ENCODE measurements at places on chromosomes 16 and 17. TPM values are rescaled to one million over a fixed set of nuclear protein-coding genes. Genes with fewer than 3 reads are reported as not detected.

DNA sequence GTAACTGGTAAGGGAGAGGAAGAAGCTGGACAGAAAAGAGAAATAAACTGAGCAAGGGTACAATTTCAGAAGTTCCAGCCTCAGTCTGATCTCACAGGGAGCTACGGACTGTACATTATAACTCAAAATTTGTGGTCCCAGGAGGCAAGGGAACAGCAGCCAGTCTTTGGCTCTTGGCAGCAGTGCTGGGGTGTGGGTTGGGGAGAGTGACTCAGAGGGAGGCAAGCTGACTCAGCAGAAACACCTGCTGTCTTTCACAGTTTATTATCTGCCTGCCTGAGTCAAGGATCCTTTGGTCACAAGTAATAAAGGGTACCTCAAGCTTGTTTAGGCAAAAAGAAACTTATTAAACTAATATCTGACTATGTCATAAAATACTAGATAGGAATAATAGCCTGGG, 73.5 kb upstream of the KIF2B start:
- no peak for DNase-seq

- DNase-seq: no peak
Observed at GRCh38 chr16:740459-740763, 386 bp downstream of the CIAO3 start.

DNA sequence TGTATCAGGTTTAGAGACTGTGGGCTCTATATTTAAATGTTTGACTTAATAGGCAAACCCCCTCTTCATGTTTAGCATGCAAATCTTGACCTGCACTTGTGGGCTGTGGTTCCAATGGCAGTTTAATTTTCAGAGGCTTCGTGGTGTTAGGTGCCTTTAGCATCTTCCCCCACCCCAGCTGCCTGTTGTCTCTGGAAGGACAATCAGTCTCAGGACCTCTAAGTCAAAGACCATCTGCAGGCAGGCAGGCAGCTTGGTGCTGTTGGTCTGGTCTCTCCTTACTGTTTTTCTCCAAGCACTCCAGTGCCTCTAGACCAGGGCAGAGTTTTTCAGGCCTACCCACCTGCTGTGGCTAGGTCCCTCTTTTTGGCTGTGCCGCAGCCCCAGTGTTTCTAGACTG, 990.4 kb downstream of the CDH11 start:
- DNase-seq: no peak

DNA sequence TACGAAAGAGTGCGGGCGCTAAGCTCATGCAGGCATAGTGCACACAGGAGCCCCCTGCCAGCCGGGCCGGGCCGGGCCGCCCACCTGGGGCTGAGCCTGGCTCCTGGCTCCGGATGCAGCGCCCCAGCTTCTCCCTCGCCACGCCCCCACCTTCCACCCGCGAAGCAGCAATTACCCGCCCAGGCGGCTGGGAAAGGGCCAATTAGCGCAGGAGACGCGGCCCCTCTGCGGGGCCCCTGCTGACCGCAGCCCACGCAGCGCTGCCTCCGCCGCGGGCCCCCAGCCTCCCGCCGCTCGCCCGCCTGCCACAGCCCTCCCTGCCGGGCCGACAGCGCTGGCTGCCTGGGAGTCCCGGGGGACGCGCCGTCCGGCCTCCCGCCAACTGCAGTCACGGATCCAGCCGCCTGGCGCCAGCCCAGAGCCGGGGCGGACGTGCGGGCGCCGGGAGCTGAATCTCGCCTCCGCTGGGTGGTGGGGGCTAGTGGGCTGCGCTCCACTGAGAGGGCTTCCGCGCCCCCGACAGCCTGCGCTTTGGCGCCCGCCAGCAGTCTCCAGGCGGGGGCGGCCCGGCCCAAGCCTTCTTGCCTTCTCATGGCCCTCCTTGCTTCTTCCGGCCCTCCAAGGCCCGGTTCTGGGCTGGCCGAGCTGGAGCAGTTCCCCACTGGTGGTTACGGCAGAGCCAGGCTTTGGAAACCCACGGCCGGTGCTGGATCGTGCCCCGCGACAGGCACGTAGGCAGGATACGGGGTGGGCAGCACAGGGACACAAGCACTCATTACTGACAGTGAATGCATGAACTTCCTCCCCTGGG, 14.9 kb upstream of the CBFB start:
- no peak for DNase-seq

DNA sequence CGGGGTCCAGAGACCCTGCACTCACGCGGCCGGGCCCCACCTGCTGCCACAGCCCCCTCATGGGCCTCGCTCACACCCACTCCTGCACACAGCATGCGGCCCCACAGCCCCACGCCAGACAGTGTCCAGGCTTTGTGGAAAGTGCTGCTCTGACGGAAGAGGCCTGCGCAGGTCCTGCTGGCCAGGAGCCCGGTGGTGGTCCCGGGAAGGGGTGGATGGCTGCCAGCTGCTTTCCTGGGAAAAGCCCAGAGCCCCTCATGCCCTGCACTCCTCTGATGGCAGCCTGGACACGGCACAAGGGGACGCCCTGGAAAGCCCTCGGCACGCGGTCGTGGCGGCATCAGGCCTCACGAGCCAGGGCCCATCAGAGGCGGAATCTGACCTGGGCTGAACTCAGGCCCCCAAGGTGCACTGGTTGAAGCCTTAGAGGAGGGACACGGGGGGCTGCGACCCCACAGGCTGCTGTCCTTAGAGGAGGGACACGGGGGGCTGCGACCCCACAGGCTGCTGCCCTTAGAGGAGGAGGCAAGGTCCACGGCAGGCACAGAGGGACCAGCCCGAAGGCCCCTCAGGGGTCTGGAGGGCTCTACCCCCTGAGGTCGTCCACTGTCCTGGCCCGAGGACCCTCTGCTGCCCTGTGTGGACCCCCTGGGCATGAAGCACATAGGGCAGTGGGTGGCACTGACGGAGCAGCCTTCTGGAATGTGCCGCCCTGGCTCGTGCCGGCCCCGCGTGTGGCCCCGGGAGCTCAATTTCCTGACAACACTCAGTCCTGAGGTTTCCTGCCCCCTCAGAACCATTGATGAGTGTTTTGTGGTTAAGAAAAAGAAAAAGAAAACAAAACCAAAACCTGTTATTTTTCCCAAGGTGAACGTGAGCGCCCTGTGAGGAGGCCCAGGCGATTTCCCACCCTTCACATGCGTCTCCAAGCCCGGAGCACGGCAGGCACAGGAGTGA, 22.1 kb downstream of the SOX8 start:
- DNase-seq: no peak

GRCh38 chr17:9057310-9057709, 36.0 kb downstream of the NTN1 start:
- no peak for DNase-seq

DNA sequence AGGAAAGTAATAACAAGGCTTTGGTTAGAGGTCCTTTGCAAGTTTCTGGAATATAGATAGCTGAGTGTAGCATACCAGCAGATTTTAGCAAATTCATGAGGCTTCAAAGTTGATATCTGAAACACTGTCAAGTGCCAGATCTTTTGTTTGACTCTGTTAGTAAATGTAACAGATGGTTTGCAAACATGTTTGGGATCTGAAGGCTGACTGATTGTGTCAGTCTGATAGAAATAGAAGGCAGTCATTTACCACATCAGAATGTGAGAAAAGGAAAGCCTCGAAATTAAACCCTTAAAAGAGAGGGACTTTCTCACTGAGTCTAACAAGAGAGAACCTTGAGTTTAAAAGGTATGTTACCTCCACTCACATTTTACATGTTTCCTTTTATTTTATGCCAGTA, 371.5 kb downstream of the KIF2B start:
- no peak for DNase-seq

DNA sequence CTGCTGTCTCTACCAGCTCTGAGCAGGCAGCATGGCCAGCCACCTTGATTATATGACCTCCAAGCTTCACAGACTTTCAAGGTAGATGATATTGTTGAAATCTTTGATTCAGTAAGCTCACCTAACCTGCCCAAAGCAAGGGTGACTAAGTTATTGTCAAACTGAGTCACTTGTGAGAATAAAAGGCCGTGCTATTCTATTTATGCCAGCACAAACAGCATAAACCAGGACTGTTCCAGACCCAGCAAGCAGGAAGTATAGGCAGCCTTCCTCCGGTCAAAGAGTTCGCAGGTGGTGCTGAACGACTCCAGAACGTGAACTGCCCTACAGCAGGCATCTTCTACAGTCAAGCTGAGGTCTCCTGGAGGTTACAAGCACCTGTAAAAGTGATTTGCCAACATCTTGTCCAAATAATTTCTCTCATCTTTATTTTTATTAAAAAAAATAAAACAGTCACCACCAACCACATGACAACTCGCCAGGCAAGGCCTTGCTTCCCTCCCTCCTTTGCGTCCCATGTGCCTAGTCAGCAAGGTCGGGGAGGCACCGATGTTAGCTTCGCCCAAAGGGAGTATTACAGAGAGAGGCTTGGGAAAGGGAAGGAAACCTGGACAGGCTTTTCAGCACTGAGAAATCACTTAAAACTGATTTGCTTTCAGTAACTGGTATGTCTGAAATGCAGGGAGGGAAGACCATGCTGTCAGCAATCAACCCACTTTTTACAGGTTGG, 10.8 kb downstream of the ARL2BP start:
- peak; percentile 49 for DNase-seq

DNA sequence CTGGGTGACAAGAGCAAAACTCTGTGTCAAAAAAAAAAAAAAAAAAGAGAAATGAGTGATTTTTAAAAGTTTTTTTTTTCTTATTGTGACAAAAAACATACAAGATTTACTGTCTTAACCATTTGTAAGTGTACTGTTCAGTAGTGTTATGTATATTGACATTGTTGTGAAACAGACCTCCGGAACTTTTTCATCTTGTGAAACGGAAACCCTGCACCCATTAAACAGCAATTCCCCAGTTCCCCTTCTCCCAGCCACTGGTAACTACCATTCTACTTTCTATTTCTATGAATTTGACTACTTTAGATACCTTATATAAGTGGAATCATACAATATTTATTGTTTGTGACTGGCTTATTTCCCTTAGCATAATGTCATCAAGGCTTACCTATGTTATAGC, 18.7 kb downstream of the DUS2 start:
- DNase-seq: no peak

GRCh38 chr16:11060842-11061241, 116.5 kb downstream of the CLEC16A start:
- DNase-seq: no peak

DNA sequence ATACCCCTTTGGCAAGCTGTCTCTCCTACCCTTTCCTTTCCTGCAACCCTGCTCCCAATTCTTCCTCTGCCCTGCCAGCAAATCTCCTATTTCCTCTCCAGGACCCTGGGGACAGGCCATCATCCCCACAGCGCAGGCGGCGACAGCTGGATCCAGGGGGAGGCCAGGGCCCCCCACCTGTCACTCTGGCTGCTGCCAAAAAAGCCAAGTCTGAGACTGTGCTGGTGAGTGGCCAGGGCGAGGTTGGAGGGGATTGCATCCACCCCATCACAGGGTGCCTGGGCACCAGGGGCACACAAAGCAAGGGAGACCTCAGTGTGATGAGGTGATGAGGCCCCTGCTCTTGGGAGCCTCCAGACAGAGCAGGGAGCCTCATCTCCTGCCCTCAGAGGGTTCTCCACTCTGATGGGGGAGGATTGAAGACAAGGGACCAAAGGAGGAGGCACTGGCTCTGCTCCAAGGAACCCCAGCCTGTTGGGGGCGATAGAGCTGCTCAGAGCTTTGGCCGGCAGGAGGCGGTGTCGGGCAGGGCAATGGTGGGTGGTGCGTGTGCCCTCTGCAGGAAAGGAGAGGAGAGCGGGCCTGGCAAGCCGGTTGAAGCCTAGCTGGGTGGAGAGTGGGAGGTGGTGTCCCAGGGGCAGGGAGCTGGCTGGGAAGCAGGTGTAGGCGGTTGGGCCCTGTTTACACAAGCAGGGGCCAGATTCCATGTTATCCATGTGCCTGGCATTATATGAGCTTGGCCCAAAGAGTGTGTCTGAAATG, 15.6 kb upstream of the PDK2 start:
- no peak for DNase-seq

- no peak for DNase-seq
Observed at GRCh38 chr17:48240122-48240521, 132.6 kb downstream of the SNX11 start.

- DNase-seq: no peak
Observed at GRCh38 chr16:48158296-48158695, 2.5 kb upstream of the ABCC12 start.

GRCh38 chr16:50315346-50315997, 49.1 kb downstream of the ADCY7 start:
- DNase-seq: no peak

- no peak for DNase-seq
Observed at GRCh38 chr17:16381496-16381820, 567 bp downstream of the UBB start.

GRCh38 chr16:87310610-87311009, 6.6 kb downstream of the C16orf95 start:
- DNase-seq: no peak

DNA sequence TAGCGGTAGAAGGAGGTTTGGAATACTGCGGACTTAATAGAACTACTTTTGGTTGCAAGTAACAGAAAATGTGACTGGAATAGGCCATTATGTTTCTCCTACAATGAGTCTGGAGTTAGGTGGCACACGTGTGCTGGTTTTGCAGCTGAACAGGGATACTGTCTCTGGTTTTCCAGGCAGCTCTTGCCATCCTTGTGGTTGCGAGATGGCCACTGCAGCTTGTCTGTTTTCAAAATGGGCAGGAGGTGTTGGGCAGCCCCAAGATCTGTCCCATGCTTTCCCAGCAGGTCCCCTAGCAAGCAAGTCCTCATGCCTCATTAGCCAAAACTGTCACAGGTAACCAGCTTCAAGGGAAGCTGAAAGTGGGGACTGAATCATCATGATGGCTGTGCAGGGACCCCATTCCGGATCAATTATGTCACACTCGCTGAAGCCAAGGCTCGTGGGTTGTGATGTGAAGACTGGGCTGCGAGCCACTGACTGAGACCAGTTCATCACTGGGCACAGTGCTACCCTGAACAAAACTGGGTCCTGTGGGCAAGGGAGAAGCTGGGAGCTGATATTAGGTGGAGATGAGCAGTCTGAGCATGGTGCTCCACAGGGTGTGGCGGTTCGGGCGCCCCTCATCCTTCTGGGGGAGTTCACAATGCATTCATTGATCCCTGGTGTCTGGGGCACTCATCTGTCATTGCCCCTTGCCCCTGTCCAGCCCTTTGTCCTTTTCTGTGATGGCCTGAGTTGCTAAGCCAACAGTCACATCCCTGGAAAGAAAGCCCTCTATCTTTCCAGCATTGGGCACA, 82.1 kb downstream of the KSR1 start:
- no peak for DNase-seq

GRCh38 chr16:89048090-89048725, 45.4 kb upstream of the ACSF3 start:
- no peak for DNase-seq

- DNase-seq: no peak
Observed at GRCh38 chr17:70562137-70562536, 392.8 kb downstream of the KCNJ2 start.

GRCh38 chr17:36197387-36197703, 787 bp upstream of the CCL3L1 start:
- no peak for DNase-seq

The PCYT2 gene
- 81.1 TPM for total RNA-seq

The ARHGDIG gene
- not detected for total RNA-seq

The ST6GALNAC1 gene
- total RNA-seq: 3.4 TPM

The SMPD3 gene
- not detected for total RNA-seq

The PDK2 gene
- total RNA-seq: 73.5 TPM

The MYCBPAP gene
- 7.9 TPM for total RNA-seq

The EXOC3L1 gene
- 11.2 TPM for total RNA-seq

The MAP3K14 gene
- 7.7 TPM for total RNA-seq

The CA4 gene
- 35.3 TPM for total RNA-seq

The CDH13 gene
- total RNA-seq: 160 TPM

The PIPOX gene
- total RNA-seq: not detected

The ENO3 gene
- not detected for total RNA-seq

The WNT9B gene
- total RNA-seq: 5.6 TPM
